Type B pancreatic cell (in vitro differentiated cells): ENCODE measurements at places on chromosomes 12 and 14.
A peak's percentile ranks its signal among the peaks of the same experiment; 100 is the strongest.

- DNase-seq, result no peak
Observed at GRCh38 chr12:58184212-58184611, 242.8 kb downstream of the ATP23 start.

DNA sequence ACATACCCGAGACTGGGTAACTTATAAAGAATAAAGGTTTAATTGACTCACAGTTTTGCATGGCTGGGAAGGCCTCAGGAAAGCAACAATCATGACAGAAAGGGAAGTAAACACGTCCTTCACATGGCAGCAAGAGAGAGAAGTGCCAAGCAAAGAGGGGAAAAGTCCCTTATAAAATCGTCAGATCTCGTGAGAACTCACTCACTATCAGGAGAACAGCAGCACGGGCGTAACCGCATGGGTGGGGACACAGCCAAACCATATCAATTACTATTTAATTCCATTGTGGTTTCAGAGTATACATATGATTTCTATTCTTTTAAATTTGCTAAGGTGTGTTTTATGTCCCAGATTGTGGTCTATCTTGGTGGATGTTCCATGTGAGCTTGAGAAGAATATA lies 117.9 kb downstream of the SCAF11 start:
- no peak for DNase-seq

GRCh38 chr12:79331870-79332269 lies 358.9 kb downstream of the PAWR start:
- DNase-seq, result no peak

DNA sequence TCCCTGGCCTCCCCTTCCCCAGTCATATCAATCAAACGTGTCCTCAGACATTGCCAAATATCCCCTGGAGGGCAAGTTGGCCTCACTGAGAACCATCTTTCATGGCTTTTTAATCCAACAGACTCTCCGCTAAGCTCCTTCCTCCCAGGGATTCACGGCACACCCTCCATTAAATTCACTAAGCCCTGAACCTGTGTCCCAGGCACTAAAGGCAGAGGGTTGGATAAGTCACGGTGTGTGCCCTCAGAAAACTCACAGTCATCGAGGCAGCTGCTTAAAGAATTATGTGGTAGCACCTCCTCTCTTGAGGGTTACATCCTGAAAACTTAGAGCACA lies 167.1 kb downstream of the PIWIL1 start:
- no peak for DNase-seq

GRCh38 chr14:32492457-32492856 lies 163.4 kb downstream of the AKAP6 start:
- DNase-seq, result no peak

- no peak for DNase-seq
Observed at GRCh38 chr14:77278461-77279230, 7.6 kb upstream of the NGB start.

- no peak for DNase-seq
Observed at GRCh38 chr12:7712841-7713442, 1.7 kb downstream of the DPPA3 start.

DNA sequence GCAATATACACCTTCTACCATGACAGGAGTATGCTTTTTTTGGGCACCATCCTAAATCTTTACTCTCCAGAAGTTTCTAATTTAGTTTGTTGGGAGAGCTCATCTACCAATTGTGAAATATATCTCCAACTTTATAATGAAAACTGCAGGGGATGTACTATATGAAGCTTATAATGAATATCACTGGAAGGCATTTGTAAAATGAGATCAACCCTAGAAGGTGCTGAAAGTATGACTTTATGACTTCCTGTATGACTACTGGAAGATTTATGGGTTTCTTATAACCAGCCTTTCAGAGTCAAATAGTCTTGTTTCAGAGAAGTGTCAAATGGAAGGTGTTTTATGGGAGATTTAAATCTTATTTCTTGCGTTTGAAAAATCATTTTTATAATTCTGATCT lies 122.9 kb downstream of the MYRFL start:
- DNase-seq, result no peak

DNA sequence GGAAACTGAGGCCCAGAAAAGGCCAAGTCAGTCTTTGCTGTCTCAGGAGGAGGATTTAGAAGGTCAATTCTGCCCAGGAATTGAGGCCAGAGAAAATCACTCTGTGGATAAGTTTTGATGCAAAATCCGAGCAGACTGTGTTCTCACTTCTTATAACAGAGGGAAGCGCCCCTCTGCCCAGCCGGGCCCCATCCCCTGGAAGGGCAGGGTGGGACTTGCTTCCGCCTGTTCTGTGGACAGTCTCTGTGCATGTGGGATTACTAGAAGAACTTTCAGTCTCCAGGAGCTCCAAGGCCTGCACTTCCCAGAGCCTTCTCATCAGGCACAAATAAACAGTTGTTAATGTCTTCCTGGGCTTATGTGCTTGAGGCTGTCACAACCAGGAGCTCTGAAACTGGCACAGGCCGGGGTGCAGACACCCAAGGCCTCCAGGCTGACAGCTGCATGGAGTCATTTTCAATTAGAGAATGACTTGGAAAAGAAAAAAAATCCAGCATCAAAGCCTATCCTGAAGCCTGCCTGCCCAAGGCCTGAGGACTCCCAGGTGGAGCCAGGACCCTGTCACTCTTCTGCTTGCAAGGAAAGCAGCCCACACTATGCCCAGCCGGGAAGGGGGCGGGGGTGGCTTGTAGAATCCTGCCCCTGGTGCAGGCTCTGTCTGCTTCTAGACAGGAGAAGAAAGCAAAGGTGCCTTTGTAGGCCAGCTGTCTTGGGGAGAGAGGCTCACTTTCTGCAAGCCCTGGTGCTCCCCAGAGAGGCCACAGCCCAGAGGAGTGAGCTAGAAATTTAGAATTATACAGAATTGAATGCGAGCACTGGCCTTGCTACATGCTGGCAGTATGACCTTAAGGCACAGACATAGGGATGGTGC lies 84.7 kb downstream of the NTF3 start:
- no peak for DNase-seq

DNA sequence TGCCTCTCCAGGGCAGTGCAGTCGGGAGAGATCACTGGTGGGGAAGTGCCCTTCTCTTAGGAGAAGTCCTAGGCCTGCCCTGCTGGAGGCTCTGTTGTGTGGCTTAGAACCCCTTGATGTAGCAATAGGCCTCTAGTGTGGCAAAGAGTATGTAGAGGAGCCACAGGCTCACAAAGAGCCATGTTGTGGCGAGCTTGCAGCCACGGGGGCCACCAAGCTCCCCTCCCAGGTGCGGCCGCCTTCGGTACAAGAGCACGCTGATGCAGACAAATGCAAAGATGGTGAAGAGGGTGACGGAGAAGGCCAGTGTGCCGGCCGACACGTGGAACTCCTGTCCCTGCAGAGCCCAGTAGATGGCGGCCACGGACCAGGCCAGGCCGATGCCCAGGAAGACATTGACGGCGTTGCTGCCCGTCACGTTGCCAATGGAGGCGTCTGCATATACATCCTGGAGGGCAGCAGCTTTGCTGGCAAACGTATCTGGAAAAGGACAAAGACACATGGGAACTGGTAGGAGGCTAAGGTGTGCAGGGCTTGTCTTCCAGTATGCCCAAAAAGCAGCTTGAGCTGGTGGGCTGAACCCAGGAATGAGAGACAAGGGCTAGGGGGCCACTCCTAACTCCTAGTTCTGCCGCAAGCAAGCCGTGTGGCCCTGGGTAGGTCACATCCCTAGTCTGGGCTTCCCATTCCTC lies 142.8 kb downstream of the SLC8A3 start:
- peak; percentile 81 for DNase-seq

DNA sequence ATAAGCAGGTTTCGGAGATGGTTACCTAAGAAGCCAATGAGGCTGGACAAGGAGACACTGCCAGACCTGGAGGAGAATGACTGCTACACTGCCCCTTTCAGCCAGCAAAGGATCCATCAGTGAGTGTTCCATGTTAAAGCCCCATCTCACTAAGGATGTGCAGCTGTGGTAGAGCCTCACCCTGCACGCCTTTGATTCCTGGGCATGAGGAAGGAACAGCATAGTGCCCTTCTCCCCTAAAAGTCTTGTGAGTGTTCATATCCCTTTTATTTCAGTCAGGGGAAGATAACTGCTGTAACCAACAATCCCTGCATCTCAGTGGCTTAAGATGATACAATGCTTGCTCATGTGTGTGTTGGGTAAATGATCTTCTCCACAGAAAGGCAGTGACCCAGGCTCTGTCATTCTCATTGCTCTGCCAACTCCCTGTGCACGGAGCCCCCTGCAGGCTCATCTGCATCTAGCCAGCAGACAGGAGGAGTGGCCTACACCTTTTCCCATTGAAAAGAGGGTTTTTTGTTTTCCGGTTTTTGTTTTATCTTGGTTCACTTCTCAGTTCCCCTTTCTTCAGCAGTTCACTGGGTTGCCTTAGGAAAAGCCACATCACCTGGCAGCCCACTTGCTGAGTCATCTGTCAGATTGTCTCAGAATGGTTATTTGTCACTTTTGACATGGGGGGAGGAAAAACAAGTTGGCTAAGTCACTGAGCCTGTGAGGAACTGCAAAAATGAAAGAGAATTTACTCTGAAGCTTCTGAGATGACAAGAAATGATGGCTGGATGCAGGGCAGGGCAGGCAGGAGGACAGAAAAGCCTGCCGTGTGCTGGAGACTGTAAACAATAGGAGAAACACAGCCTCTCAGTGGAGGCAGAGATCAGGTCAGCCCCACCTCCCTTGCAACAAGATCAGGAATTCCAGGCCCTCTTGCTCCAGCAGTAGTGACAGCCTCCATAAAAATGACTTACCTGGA lies 193.3 kb downstream of the ANO4 start:
- DNase-seq, result no peak

GRCh38 chr12:48281811-48282210 lies 68.9 kb downstream of the ZNF641 start:
- no peak for DNase-seq

DNA sequence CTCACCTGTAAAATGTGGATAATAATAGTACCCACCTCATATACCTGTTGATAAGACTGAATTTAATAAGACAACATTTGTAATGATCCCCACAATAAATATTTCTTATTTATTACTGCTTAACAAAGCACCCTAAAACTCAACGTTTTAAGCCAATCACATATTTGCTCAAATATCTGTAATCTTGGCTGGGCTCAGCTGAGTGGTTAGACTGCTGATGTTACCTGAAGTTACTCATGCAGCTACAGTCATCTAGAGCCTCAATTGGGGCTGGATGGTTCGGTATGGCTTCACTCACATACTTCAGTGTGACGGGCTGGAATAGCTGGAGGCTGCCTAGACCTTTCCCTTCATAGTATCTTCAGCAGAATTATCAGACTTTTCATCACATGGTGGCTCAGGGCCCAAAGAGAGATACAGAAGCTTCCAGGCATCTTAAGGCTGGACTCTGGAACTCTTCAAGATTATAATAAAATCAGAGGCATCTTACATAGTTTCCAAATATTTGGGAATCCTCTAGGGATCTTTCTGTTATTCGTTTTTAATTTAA lies 4.3 kb upstream of the OR5AU1 start:
- DNase-seq, result no peak

- no peak for DNase-seq
Observed at GRCh38 chr12:114395755-114396152, 10.2 kb downstream of the TBX5 start.

- DNase-seq, result no peak
Observed at GRCh38 chr14:101834800-101835547, 73.5 kb downstream of the PPP2R5C start.

GRCh38 chr12:109308534-109309380 lies at the start of gene FOXN4:
TSS of gene FOXN4 (minus strand) at chr12:109309284. CDS start at chr12:109308321, 963 bp downstream.
- DNase-seq, result no peak

DNA sequence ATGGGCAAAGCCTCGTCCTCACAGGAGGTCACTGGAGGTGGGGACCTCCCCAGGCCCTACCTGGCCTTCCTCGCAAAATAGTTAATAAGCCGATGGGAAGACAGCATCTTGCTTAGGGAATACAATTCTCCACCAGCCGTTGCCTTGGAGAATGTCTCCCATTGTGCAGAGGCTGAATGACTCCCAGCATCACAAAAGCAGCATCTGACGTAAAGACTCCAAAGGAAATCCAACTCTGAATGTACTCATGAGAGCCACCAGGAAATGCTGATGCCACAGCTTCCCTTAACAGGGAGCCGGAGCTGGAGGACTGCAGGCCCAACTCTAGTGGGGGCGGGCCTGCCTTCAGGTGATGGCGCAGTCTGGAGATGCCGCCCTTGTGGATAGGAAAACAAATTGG lies 15.5 kb downstream of the CCDC63 start:
- DNase-seq, result no peak

- DNase-seq, result no peak
Observed at GRCh38 chr14:98198385-98198784, 1073.6 kb downstream of the BCL11B start.

- DNase-seq, result no peak
Observed at GRCh38 chr14:56002342-56002741, 115.9 kb upstream of the PELI2 start.

DNA sequence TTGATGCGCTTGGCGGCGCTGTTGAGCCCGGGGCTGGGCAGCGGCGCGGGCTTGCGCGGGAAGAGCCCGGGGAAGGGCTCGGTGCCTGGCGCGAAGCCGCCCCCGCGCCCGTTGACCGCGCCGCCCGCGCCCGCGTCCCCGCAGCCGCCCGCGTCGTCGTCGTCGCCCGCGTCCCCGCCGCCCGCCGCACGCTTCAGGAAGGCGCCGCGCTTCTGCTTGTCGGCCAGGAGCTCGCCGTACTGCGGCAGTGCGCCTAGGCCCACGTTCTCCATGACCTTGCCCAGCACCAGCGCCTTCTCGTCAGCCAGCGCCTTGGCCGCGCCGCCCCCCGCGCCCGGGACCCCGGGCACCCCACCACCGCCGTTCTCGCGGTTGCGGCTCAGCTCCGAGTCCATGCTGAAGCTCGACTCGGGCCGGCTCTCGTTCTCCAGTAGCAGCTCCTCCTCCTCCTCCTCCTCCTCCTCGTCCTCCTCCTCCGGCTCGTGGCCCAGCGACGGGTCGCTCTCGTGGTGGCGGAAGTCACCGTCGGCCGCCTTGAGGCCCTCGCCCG lies 97.2 kb downstream of the BCL11B start:
- DNase-seq, result no peak
